ENCODE measurements at places on chromosomes 11 and 22.

GRCh38 chr11:15150507-15150906, 35.8 kb downstream of the INSC start:
- DNase-seq = no peak

DNA sequence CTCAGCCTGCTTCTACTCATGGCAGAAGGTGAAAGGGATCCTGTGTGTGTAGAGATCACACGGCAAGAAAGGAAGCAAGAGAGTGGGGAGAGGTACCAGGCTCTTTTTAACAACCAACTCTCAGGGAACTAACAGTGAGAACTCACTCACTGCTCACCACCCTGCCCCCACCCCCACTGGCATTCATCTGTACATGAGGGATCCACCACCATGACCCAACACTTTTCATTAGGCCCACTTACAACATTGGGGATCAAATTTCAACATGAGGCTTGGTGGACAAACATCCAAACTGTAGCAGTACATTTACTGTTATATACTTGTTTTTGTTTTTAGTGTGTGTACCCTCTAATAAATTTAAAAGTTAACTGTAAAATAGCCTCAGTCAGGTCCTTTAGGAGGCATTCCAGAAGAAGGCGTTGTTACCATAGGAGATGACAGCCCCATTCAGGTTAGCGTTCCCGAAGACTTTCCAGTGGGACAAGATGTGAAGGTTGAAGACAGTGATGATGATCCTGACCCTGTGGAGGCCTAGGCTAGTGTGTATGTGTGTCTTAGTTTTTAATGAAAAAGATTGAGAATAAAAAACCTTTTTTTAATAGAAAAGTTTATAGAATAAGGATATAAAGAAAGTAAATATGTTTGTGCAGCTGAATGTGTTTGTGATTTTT, 11.3 kb downstream of the CUL5 start:
- DNase-seq = no peak

DNA sequence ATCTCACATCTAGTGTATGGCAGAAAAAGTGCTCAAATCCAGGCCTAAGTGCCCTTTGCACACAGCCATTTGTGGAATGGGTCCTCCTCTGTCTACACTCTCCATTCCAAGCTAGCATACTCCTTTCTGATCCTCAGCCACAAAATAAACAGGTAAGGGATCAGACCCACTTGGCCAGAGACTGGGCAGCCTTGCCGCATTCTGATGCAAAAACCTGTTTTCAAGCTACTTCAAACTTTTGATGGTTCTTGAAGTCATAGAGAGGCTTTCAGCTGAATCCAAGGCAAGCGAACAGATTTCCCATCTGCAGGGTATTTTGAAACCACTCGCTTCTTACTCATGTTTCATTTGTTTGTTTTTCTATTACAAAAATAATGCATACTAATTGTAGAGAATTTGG, 136.6 kb upstream of the NAV2 start:
- no peak for DNase-seq

- DNase-seq = no peak
Measured at GRCh38 chr11:121711236-121711635, 258.5 kb upstream of the SORL1-AS1 start.

DNA sequence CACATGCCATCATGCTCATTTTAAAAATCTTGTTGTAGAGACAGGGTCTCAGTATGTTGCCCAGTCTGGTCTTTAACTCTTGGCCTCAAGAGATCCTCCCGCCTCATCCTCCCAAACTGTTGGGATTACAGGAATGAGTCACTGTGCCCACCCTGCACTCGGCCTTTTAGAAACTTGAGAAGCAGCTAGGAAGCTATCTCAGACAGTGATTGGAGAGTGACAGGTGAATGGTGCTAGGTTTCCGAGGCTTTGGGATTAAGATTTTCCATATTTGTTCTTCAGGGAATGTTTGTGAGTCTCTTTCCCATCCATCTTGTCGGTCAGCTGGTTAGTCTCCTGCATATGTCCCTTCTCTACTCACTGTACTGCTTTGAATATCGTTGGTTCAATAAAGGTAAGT, 10.5 kb downstream of the EI24 start:
- DNase-seq = no peak

DNA sequence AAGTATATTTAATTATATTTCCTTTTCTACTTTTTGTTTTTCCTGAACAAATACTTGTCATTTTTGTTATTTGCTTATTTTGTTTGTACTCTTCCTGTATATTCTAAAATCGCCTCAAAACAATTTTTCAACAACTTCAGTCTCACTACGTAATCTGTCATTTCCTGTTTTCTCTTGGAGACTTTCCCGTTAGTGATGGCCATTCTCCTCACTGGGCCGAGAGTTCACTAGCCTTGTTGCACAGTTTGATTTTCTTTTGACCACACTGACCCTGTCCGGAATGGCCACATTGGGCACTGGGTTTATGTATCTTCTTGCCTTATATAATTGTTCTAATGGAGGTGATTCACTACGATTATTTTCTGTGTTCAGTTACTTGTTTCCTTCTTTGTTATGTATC, 726.1 kb downstream of the FAM181B start:
- DNase-seq = no peak

DNA sequence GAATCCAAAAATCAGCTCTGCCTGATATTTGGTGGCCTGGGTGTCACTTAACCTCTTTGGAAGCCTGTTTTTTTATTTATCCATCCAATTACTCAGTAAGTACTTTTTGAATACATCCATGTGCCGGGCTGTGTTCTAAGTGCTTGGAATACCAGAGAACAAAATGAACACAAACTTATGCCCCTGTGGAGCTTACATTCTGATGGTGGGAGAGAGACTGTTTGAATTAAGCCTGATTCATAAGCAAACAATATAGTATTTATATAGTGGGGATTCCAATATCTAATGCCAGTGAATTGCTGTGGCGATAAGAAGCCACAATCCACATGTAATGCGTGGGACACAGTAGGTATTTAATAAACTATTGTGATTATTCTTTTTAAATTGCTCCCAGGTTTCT, 19.4 kb downstream of the KCNJ5 start:
- no peak for DNase-seq
